ENCODE measurements at places on chromosomes 4 and X.

DNA sequence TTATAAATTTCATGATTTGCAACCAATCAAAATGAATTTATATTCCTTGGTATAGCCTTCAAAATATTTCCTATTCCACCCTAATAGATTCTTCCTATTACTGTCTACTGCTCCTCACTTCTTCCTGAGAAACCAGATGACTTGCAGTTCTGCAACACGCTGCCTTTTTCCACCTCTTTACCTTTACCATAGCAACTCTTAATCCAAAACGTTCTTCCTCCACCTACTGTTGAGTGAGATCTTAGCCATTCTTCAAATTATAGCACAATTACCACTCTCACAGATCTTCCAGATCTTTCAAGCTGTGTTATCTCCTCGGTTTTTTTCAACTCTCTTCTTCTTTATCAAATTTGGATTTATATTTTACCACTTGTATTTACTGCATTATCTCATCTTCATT lies 289.8 kb downstream of the ADGRL3 start:
- no peak for DNase-seq

- no peak for DNase-seq
These were observed 20.3 kb upstream of the PACRGL start for GRCh38 chr4:20679951-20680350.

GRCh38 chr4:37429906-37430305 lies 185.4 kb downstream of the NWD2 start:
- no peak for DNase-seq

GRCh38 chr4:17699380-17699779 lies 82.0 kb downstream of the FAM184B start:
- DNase-seq = no peak

GRCh38 chrX:13263560-13264251 lies 56.1 kb downstream of the ATXN3L start:
- DNase-seq = no peak

GRCh38 chrX:39859991-39860861 lies 237.5 kb downstream of the BCOR start:
- DNase-seq = peak; percentile 79
